ENCODE measurements at places on chromosomes 4 and X.

GRCh38 chr4:8549352-8549931 is 30.8 kb upstream of the GPR78 start:
- DNase-seq = no peak

- no peak for DNase-seq
Observed at GRCh38 chr4:111991797-111992196, 153.5 kb upstream of the FAM241A start.

DNA sequence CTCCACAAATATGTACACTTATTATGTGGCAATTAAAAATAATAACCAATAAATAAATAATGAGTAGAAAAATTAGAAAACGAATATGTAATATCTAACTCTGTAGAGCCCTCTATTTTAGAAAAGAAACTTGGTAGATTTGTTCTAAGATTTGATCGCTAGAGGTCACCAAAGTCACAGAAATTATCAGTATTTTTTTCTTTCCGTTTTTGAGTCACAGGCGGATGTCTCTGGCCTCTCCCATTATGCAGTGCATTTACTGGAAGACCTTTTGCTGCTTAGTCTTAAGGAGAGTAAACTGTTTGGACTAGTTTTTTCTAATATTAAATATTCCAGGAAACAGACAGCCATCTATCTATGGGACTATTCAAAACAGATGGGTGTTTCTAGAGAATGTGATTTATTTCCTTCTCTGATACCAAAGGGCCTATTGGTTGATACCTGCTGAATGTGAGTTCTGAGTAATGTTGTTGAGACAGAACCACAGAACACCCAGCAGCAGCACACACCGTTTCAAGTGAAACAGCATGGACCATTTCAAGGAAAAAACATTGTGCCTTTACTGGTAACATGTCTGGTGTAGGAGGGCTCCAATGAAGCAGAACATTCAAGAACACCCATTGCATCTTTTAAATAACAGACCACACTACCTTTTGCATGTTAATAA is 34.0 kb upstream of the GYPA start:
- DNase-seq = peak; percentile 79

- DNase-seq = no peak
Observed at GRCh38 chr4:147456706-147457105, 24.2 kb upstream of the EDNRA start.

- DNase-seq = no peak
Observed at GRCh38 chrX:91079342-91080114, 355.1 kb upstream of the PABPC5 start.

GRCh38 chr4:152065545-152065944 is 304.7 kb upstream of the GATB start:
- DNase-seq = no peak

DNA sequence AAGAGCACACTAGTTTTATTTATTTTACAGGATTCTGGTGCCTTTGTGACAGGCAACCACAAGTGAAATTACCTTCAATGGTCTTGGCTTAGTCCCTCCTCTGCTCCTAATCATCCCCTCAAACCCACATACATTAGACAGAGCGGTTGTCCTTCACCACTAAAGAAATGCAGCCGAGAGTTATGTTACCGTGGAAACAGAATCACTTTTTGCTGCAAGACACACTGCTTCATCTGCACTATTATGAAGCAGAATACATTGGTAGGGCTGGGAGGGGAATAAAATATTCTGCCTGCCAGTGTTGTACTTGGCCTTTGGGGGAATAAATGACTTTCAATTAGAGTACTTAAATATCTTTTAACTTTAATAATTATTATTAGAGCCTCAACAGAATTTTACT is 75.2 kb downstream of the ARHGEF38 start:
- no peak for DNase-seq

- peak; percentile 29 for DNase-seq
Observed at GRCh38 chrX:133670383-133670782, 255.1 kb upstream of the GPC4 start.

DNA sequence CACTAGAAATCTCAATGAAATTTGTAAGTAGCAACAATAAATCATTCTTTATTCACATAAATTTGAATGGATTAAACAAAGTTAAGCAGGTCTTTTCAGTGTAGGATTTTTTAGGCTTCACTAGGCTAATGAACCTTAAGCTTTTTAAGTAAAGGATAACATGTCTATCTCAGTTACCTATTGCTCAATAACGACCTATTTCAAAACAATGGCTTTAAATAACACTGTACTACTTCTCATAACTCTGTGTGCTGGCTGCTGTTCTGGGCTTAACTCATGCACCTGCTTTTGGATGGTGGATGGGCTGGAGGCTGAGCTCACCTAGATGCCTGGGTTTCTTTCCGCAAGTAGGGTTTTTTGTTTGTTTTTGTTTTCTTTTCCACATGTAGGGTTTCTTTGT is 495.0 kb upstream of the SLIT2 start:
- DNase-seq = no peak

DNA sequence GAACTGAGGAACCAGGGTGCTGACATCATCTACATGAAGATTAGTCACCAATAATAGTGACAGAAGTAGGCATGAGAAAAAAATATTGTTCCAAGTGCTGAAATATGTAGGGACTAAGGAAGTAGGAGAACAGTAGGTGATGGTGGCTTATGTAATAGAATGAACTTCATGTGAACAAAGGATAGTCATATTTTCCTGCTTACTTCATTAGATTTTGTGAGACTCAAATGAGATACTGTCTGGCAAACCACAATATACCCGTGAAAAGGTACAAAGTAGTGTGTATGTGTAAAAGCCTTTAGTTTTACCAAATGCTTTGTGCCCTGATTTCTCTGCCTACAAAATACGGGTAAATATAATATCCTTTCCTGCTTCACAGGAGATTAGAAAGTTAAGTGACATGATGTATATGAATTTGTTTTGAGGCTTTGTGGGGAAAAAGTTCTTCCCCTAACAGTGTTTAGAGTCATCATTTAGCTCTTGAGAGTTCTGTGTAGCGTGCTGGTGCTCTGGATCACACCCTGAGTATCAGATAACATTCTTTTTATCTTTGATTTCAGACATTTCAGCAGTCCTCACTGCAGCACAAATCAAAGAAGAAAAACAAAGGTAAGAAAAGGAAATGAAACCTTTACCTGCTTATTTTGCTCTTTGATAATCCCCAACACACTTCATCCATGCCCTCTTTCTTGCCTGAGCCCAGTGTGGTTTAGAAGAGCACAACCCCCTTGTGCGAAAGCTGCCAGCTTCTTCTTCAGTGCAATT is 67.9 kb downstream of the KLHL34 start:
- DNase-seq = no peak

Data from hematopoietic multipotent progenitor cell treated with erythropoietin and hydrocortisone succinate and interleukin-3 and kit ligand, for 6 days (in vitro differentiated cells).